ENCODE measurements at places on chromosomes 2 and 18.

GRCh38 chr18:12304351-12305210 is 3.5 kb upstream of the TUBB6 start:
- DNase-seq = no peak

GRCh38 chr2:159193791-159194190 is 92.7 kb downstream of the WDSUB1 start:
- DNase-seq = no peak

GRCh38 chr2:118844261-118845004 is 3.0 kb downstream of the EN1 start:
- no peak for DNase-seq

DNA sequence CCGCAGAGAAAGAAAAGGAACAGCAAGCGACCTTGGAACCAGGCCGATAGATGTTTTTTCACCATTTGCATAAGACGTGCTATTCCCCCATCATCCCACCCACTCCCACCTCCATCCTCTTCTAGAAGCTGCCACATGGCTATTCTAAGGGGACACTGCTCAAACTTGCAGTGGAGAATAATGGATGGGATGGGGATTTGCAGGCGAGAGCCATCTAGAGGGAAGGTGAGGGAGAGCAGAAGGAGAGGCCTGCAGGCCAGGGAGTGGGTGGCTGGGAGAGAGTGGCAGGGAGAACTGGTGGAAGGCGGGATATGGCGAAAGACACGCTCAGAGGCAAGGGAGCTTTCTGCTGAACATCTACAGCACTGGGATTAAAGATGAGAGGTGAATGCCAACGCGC is 84.9 kb downstream of the MAPK4 start:
- DNase-seq = no peak

DNA sequence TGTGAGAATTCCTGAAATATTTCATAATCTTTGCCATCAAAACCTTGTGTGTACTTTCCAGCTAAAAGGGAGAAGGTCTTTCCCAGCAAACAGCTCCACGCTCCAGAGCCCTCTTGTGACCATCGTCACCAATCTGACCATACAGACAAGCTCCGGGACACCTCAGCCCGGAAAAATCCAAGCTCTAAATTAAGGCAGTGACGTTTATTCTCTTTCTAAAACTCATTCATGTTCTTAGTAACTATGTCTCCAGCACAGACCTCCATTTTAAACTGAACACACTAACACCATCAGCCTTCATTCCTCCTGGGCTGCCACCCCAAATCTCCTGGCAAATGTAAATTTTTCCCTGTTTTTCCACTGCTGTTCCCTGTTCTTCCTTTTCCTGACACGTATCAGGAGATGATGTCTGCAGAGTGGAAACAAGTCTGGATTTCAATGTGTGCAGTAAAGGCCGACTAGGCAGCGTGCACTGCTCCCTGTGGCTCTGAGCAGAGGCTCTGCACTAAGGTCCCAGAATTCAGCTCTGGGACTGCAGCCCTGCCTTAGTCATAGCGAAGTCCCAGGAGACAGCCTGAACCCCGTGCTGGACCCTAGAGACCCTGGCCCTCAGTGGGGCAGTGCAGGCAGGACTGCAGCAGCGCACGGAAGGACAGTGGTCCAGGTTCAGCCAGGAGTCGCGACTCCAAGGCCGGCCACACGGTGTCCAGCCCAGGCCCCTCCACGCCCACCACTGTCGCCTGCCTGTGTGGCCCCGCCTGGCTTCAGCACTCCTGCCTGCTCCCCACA is 452.5 kb upstream of the SALL3 start:
- DNase-seq = no peak

DNA sequence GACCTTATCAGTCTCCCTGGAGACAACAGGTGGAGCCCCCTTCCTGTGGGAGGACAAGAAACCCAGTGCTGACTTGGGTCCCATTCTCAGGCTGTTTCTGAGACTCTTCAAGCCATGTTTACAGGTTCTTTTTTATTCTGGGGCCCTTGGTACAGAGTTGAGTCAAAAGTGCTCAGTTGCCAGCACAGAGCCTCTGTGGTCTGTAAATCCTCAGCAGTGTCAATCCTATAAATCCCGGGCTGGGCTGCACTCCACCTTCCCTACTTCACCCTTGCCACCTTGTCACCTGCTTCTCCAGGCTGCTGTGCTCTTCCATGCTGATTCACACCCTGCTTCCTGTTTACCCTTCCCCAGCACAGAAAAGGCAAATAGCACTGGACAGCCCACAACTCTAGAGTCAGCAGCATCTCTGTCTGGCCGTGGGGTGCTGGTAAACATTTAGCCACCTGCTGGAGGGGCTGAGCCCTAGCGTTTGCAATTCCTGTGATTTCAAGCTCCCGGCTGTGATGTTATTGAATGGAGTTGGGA is 74.7 kb downstream of the TNFRSF11A start:
- no peak for DNase-seq

GRCh38 chr2:120347396-120348060 is 1.6 kb downstream of the INHBB start:
- DNase-seq = no peak

GRCh38 chr18:10946058-10946457 is 203.3 kb downstream of the PIEZO2 start:
- no peak for DNase-seq

- DNase-seq = no peak
Observed at GRCh38 chr18:28963481-28963880, 786.6 kb upstream of the CDH2 start.

- DNase-seq = no peak
Observed at GRCh38 chr2:170218456-170218855, 40.5 kb downstream of the MYO3B start.

GRCh38 chr2:216108310-216108966 is 710 bp upstream of the XRCC5 start:
- no peak for DNase-seq

GRCh38 chr2:70003093-70003830 is 41.8 kb upstream of the ASPRV1 start:
- no peak for DNase-seq

GRCh38 chr2:134146620-134147019 is 107.3 kb upstream of the MGAT5 start:
- DNase-seq = no peak

DNA sequence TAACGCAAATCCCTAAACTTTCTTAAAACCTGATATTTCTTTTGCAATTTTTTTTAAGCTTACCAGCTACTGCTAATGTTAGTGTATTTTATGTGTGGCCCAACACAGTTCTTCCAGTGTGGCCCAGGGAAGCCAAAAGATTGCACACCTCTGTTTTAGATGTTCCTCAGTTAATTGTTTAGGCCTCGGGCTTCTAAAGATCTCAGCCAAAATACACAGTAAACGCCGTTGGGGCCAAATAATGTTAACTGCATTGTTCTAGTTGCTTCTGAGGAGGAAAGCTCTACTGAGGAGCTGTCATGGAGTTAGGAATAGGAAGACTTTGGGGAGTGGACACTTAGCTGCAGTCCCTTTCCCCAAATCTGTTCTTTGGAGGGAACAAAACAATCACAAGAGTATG is 2.0 kb downstream of the HSPE1 start:
- DNase-seq = no peak

DNA sequence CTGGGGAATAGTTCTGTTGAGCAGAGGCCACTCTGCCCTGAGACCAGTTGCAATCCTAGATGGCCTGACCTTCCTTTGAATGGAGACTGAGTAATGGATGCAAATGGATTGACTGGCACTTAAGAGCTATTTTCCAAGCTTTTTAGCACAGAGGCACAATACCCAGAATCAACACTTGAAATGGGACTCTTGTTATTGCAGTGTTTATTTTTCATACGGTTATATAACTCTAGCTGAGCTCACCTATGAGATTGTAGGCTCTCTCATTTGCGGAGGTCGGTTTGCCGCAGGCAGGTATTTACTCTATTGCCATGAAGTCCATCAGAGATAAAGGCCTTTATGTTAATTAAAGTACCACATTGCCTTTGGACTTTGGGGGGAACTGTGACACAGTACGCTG is 422.3 kb upstream of the CELF4 start:
- no peak for DNase-seq

GRCh38 chr2:14306268-14306861 is 326.2 kb upstream of the LRATD1 start:
- no peak for DNase-seq

DNA sequence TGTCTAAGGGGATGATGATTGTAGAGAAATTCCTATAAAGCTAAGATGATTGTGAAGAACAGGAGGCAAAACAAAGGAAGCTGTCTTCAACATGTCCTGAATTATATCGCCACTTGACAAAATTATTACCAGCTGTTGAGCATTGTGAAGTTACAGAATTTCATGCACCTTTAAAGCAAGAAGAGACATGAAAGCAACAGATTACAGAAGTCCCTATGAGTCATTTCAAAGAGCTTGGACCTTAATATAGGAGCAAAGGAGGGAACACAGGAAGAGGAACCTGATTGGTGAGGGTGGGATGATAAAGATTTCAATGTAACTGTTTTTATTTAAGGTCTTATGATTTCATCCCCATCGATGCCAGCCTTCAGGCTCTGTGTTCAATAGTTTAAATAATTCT is 526.9 kb upstream of the HNMT start:
- no peak for DNase-seq

DNA sequence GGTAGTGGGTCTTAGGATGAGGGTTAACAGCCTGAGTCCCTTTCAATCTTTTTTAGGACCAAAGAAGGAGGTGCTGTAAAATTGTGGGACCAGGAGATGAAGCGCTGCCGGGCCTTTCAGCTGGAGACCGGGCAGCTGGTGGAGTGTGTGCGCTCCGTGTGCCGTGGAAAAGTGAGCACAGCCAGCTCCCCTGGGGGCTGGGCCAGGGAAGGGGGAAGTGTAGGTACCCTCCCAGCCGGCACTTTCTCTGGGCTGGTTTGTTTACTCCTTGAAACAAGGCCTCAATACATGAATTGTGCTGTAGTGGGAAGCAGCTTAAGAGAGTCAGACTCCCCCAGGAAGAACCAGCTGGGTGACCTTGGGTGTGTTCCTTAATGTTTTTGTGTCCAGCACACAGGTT is 90.1 kb downstream of the RTN4 start:
- no peak for DNase-seq

GRCh38 chr2:150100336-150100735 is 387.1 kb downstream of the RND3 start:
- DNase-seq = no peak

DNA sequence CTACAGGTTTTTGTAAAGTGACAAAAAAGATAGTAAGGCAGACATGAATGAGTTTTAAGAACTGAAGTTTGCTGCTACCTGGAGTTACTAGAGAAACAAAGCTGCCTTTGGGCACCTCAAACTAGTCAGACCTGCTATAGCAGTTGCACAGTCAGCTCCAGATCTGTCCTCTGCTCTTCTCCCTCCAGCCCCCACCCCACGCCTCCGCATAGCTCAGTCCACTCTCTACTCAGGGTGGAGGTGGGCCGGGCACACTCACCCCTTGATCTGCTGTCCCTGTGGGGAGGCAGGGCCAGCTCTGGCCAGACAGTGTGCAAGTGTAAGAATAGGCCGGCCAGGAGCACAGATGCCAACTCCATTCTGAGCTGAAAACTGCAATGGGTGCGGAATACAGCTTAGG is 4.1 kb downstream of the SERTAD2 start:
- no peak for DNase-seq

DNA sequence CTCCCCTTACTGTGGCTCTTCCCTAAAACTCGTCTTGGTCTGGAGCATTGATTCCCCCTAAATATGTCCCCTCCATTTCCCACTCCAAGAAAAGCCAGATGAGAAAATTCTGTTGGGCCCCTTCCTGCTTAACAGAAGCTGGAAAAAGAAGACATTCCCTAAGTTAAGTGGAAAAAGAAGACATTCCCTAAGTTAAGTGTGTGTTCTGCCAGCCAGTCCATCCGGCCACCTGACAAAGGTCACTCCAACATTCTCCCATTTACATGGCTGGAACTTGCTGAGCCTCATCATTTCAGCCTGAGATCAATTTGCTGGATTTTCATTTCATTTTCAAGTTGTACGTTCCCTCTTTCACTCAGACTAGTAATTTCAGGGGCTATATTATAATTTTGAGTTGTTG is 52.0 kb downstream of the LYPD1 start:
- no peak for DNase-seq

DNA sequence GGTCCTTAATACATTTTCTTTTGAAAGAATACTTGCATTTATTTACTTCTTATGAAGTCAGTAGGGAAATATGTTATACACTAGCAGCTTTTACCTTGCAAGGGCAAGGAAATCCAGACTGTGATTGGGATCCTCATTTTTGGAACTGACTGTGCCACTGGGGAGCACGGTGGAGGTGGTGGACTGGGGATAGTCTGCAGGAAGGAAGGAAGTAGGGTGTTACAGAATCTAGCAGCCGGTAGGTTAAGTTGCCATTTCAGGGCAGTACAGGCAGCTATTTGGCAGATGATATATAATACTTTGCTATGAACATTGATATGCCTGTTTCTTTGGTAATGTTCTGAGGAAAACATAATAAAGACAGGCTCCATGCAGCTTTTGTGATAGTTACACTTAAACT is 238.3 kb downstream of the PHLPP1 start:
- no peak for DNase-seq

DNA sequence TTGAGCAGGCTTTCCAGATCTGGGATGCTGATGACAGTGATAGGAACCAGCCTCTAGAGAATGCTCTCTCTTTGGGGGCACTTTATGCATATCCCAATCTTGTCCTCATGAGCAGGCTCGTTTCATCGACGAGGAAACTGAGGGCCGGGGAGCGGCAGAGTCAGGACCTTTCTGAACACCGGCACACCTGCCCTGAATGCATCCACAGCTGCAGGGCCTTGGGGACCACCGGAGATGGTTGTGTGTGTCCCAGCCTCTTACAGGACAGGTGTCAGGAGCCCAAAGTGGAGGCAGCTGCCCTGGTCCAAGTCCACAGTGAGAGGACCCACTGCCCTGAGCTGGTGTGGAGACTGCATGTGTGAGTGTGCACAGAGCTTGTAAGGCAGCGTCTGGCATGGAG is 47.6 kb upstream of the FAHD2A start:
- no peak for DNase-seq

DNA sequence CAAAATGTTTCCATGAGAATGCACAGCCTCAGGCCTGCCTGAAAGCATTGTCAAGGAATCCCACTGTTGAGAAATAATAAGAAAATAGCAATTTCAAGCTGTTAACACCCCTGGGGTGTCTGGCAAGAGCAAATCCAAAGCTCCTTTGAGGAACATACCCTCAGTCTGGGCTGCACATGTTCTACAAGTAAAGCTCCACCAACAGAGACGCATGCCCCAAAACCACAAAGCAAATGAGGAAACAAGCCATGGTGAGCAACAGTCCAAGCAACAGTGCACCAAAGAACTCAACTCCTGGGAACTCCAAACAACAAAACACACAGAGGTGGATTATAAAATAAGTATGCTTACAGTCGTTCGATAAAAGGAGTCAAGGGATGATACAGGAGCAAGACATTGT is 40.3 kb downstream of the CYP27C1 start:
- DNase-seq = no peak

Measured in activated CD8-positive, alpha-beta memory T cell treated with anti-CD3 and anti-CD28 coated beads for 48 hours (primary cell).